ENCODE measurements at places on chromosomes 16 and 17.

DNA sequence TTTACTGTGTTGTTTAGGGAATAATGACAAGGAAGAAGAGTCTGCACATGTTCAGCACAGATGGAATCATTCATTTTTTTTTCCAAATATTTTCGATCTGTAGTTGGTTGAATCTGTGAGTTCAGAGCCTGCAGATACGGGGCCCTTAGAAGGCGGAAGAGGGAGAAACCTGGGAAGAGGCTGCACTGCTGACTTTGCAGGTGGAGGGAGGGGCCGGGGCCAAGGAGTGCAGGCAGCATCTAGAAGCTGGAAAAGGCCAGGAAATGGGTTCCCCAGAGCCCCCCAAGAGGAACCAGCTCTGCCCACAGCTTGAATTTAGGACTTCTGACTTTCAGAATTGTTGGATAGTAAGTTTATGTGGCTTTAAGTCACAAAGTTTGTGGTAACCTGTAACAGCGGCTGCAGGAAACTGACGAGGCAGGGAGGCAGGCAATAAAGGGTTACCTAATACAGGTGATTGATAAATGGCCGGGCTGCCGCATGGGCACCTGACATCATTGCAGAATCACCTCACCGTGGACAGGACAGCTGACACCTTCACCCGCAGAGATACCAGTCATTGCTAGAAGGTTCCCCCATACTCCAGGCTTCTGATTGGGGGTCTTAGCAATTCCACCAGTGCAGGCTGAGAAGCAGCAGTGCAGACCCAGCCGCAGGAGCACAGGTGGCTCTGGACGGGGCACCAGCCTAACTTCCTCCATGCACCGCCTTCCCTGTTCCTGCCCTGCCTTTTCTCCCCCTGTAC lies 181.3 kb downstream of the IRF8 start:
- no peak for DNase-seq

DNA sequence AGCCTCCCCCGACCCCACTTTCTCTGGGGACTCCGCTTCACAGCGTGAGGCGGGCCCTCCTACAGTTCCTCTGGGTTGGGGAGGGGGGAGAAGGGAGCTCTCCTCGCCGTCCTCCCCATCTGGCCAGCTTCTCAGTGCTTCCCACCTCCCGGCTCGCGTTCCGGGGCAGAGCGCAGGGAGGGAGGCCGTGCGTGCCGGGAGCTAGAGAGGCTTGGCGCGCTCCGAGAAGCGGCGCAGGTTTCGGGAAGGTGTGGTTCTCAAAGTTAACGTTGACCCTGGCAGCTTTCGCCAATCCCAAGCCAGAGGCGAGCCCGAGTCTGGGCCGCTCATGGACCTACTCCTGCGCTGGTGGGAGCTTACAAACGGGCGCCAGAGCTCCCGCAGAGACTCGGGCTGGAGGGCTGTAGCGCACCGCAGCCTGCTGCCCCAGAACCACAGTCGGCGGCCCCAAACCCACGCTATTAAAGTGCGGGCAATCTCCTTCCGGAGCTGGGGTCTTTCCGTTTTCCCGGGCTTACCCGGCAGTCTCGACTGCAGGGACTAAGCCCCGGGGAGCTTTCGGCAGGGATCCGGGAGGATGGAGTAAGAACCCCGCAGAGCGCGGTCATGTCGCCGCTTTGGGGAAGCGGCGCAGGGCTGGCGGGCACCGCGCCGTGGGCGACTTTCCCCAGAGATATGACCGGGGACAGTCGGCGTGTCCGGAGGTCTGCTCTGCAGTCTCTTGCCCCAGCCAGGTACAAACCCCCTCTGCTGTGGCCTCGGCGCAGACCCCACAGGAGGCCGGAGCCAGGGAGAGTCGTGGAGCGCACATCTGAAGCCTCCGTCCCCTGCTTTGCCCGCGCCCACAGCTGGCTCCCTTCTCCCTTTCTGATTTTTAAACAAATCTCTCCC lies 787 bp downstream of the CDH11 start:
- peak; percentile 67 for DNase-seq

DNA sequence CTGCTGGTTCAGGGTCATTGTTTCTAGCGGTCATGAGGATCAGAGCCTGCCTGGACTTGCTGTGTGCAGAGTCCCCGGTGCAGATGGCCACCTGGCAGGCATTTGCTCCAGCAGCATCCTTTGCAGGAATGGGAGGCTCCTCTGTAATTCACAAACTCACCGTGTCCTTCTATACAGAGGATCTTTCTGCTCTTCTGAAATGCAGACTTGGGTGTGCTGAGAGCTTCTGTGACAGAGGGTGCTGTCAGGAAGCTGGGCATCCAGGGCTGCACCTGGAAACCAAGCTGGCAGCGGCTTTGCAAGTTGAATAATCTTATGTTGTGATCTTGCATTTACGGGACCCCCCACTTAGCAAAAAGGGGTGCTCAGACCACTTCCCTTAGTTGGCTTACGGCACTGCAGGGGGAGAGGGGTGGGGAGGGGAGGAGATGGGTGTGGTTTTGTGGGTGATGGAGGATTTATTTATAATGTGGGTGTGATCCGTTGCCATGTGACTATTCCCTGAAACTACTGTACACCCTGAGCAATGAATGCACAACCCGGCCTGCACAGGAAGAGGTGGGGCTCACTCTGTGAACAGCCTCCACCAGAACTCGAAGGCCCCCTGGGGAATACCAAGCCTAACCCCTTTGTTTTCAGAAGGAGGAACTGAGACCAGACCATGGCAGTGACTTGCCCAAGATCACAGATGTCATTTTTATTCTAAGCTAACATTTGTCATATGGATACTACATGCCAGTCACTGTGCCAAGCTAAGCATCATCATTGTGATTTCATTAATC lies 178.3 kb downstream of the PRKCB start:
- no peak for DNase-seq

DNA sequence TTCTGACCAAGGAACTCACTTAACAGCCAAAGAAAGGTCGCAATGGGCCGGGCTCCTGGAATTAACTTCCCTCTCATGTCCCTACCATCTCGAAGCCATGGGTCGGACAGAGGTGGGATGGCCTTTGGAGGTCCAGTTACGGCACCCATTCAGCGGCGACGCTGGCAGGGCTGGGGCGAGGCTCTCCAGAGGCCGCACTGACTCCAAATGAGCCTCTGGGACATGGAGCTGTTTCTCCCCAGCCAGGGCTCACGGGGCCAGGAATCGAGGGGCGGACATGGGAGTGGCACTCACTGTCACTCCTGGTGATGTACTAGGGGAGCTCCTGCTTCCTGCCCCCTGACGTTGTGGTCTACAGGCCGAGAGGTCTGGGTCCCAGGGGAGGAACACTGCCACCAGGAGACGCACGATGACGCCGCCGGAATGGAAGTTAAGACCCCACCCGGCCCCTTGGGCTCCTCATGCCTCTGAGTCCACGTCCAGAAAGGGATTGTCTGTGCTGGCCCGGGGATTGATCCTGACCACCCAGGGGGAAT lies 60.7 kb upstream of the METRNL start:
- DNase-seq, result no peak

GRCh38 chr16:50351116-50351515 lies 17.7 kb downstream of the BRD7 start:
- DNase-seq, result no peak

DNA sequence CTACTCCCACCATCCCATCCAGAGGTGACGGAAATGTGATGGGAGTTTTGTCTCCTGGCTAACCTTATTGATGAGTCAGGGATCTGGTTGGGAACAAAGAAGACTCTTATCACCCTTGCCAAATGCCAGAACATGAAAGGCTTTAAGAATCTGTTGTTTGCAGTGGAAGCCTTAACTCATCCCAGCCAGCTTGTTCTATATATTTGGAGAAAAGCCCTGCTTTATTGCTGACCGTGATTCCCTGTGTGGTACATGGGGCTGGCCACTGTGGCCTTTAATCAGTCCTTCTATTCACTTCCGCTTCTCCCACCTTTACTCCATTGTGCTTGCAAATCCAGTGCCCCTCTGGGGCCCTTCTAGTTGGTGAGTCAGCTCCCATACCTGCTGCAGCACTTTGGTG lies 156.6 kb downstream of the PHKB start:
- DNase-seq, result no peak

DNA sequence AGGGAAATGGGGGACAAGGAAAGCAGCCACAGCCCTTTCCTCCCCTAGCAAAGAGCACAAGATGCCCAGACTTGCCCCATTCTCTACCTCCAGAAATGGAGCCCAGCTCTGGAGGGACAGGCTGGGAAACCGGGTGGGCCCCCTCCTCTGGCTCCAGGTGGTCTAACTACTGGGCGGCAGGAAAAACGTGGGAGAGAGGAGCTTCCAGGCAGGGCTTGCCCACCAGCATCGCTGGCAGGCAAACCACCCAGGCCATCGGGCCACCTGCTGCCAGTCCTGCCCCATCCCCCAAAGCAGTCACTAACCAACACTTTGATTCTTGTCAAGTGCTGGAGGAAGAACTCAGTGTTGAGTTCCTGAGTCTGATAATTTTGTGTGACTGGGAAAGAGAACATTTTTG lies 15.6 kb downstream of the ANKS3 start:
- no peak for DNase-seq

- DNase-seq, result no peak
Observed at GRCh38 chr16:48448841-48449481, 63.7 kb upstream of the SIAH1 start.

DNA sequence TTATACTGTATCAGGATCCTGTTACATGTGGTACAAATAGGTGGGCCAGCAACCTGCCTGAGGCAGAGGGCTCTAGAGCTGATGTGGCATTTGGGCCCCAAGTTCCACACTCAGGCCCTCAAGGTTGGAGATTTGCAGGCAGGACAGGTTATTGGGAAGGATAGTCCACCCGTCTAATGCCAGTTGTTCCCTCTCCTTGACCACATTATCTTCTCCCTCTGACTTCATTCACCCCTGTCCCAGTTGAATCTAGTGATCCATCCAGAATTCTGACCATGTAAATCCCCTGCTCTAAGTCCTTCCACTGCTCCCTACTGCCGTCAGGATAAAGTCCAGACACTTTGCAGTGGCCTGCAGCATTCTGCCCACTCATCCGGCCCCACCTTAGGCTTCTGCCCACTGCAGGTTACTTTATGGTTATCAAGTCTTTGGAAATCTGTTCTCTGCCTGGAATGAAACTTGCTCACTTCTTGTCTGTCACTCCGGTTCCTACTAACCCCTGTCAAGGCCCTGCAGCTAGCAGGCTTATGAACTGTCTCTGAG lies 1.9 kb upstream of the NFATC3 start:
- no peak for DNase-seq

DNA sequence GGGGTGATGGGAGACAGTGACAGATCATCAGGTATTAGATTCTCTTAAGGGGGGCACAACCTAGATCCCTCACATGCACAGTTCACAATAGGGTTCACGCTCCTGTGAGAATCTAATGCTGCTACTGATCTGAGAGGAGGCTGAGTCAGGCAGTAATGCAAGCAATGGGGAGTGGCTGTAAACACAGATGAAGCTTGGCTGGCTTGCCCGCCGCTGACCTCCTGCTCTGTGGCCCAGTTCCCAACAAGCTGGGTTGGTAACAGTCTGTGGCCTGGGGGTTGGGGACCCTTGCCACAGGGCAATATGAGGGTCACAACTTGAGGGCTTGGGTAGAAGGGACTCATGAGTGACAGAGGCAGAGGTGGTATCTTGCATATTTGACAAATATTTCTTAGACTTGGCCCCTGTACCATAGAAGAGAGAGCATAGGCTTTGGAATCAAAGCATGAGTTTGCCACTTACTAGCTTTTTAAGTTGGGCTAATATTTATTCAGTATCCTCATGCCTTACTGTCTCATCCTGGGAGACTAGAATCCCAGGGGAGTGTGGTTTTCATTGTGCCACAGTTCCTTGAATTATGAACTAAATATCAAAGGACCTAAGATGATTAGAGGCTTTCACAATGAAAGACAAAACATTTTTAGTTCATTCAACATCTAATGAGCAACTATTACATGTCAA lies 133.4 kb downstream of the SPACA3 start:
- DNase-seq, result no peak

GRCh38 chr17:48630925-48631692 lies 5.0 kb upstream of the HOXB9 start:
- no peak for DNase-seq

- DNase-seq, result no peak
Observed at GRCh38 chr17:61389670-61390478, 9.8 kb upstream of the TBX2 start.

DNA sequence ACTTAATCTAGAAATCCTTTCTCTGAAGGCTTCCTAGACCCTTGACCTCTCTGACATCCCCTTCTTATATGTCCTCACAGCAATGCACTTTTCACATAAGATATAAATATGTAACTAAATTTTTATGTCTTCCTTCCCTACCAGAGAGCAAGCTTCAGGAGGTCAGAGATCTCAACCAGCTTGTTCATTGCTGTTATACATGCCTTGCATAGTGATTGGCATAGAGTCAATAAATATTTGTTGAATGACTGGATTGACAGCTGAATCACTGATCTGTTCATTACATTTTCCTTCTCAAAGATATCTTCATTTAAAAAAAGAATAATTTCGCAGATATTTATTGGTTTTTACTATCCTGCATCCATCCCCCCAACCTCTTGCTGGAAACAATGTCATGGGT lies 29.5 kb downstream of the HYDIN start:
- DNase-seq, result no peak

GRCh38 chr17:74172700-74173099 lies 30.8 kb upstream of the RPL38 start:
- DNase-seq, result no peak

DNA sequence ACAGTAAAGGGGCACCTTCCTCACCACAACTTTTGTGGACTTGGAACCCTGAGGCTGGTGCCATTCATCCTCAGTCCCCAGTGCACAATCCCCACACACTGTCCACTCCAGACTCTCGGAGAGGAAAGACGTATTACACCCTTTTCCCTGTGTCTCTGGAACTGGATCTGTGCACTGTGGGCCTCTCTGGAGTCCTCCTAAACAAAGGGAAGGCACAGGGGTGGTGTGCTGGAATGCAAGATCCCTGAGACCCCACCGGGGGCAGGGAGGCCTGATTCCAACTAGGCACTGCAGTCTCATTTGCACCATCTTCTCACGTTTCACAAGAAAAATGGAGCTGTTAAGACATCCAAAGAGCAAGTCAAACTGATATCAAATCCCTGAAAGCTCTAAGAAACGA lies 89.8 kb downstream of the USP31 start:
- DNase-seq, result no peak

- DNase-seq, result no peak
Observed at GRCh38 chr17:20072692-20072992, 63.5 kb downstream of the SPECC1 start.

DNA sequence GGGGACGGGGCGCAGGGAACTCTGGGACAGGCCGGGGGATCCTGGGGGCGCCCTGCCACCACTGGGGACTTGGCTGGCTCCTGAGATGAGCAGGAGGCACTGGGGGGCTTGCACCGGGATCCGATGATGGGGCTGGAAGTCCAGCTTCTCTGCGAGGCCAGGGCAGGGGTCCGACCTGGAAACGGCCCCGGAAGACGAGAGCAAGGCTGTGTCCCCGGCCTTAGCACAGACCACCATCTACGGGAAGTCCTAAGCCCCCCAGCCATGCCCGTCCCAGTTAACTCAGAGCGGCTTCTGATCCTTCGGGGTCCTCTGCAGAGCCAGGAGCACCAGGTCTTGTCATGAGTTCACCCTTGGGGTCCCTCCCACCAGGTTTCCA lies 573 bp downstream of the CDT1 start:
- DNase-seq, result no peak

All from hindlimb muscle (tissue), 1 donor.